ENCODE measurements at places on chromosomes 12 and 14. TPM values are rescaled to one million over a fixed set of nuclear protein-coding genes. Genes with fewer than 3 reads are reported as not detected.

SIX1 gene
- not detected for total RNA-seq

GTF2H3 gene
- total RNA-seq = 74.6 TPM

ABCC9 gene
- total RNA-seq = not detected

CREBL2 gene
- 23.2 TPM for total RNA-seq

FNTB gene
- total RNA-seq = 14.8 TPM

OTX2 gene
- not detected for total RNA-seq

ATN1 gene
- total RNA-seq = 60.4 TPM

ZNF84 gene
- 16.5 TPM for total RNA-seq

SLC7A7 gene
- total RNA-seq = 0.70 TPM

RNASE3 gene
- not detected for total RNA-seq

HOXC4 gene
- 1.3 TPM for total RNA-seq

BDKRB2 gene
- total RNA-seq = not detected

GALNT6 gene
- 15.6 TPM for total RNA-seq

RAPGEF3 gene
- 0.95 TPM for total RNA-seq

PRDM4 gene
- total RNA-seq = 33.8 TPM

IGF1 gene
- 1.4 TPM for total RNA-seq

RTL1 gene
- not detected for total RNA-seq

WDHD1 gene
- total RNA-seq = 56.3 TPM

FBRSL1 gene
- total RNA-seq = 62.1 TPM

TEDC1 gene
- total RNA-seq = 56.5 TPM

NRIP2 gene
- total RNA-seq = not detected

LRIG3 gene
- total RNA-seq = 0.22 TPM

TAS2R20 gene
- 0.75 TPM for total RNA-seq

KCNC2 gene
- not detected for total RNA-seq

NEMP1 gene
- 50.5 TPM for total RNA-seq

TBPL2 gene
- not detected for total RNA-seq

ZBTB25 gene
- 22.9 TPM for total RNA-seq

FAIM2 gene
- 0.39 TPM for total RNA-seq

CCDC177 gene
- total RNA-seq = not detected

DIO2 gene
- not detected for total RNA-seq

FLRT2 gene
- not detected for total RNA-seq

CTSG gene
- total RNA-seq = not detected

DBX2 gene
- not detected for total RNA-seq

PMCH gene
- total RNA-seq = 2.0 TPM

GDF11 gene
- 13.1 TPM for total RNA-seq

RFX4 gene
- total RNA-seq = not detected

C12orf42 gene
- total RNA-seq = 1.2 TPM

CABP1 gene
- total RNA-seq = 0.13 TPM

PRH2 gene
- total RNA-seq = not detected

MYH6 gene
- total RNA-seq = 0.09 TPM

NAV3 gene
- not detected for total RNA-seq

SERPINA9 gene
- total RNA-seq = not detected

CLEC7A gene
- 0.68 TPM for total RNA-seq

TMTC1 gene
- total RNA-seq = not detected

CCER1 gene
- total RNA-seq = not detected

SOAT2 gene
- total RNA-seq = 0.48 TPM

SPIC gene
- total RNA-seq = not detected

DTX1 gene
- 2.2 TPM for total RNA-seq

EXOC3L4 gene
- not detected for total RNA-seq

CDCA3 gene
- 37.6 TPM for total RNA-seq

GUCY2C gene
- total RNA-seq = not detected

All from CD8-positive, alpha-beta memory T cell (primary cell).